ENCODE measurements at places on chromosomes 6 and 20. TPM values are rescaled to one million over a fixed set of nuclear protein-coding genes. Genes with fewer than 3 reads are reported as not detected.

DNA sequence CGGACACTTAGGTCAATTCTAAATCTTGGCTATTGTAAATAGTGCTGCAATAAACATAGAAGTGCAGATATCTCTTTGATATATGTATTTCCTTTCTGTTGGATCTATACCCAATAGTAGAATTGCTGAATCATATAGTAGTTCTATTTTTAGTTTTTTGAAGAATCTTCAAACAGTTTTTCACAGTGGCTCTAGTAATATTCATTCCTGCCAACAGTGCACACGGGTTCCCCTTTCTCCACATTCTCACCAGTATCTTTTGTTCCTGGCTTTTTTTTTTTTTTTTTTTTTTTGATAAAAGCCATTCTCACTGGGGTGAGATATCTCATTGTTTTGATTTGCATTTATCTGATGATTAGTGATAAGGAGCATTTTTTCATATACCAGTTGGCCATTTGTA lies 1.8 kb upstream of the FBXL4 start:
- no peak for DNase-seq

GRCh38 chr6:150261997-150262697 lies 106.7 kb upstream of the IYD start:
- no peak for DNase-seq

DNA sequence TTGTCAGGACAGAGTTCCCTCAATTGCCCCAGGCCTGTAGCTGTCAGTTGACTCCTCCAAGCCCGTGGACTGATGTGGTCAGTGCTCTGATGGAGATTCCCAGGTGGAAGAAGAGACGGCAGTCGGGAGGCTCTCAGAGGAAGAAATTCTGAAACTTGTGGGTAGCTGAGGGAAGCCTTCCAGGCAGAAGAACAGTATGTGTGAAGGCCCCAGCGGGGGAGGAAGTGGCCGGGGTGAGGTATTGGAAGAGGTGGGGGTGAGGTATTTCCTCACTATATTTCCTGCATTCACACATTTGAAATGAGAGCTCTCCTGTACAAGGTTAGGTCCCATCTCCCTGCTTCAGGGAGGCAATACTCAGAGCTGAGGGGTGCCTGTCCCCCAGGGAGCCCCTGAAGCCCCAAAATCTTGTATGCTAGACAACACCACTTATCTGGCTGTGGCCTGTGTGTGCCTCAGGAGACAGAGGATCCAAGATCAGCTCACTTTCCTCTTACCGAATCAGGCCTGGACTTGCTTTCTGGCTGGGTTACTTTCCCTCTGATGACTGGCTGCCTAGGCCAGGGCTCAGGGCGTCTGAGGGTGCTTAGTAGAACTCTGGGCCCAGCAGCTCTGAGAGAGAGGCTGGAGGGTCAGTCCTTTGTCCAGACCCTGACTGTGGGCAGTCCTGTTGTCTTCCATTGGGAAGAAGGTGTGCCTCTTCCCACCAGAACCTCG lies 49.3 kb upstream of the MYL9 start:
- DNase-seq = no peak

DNA sequence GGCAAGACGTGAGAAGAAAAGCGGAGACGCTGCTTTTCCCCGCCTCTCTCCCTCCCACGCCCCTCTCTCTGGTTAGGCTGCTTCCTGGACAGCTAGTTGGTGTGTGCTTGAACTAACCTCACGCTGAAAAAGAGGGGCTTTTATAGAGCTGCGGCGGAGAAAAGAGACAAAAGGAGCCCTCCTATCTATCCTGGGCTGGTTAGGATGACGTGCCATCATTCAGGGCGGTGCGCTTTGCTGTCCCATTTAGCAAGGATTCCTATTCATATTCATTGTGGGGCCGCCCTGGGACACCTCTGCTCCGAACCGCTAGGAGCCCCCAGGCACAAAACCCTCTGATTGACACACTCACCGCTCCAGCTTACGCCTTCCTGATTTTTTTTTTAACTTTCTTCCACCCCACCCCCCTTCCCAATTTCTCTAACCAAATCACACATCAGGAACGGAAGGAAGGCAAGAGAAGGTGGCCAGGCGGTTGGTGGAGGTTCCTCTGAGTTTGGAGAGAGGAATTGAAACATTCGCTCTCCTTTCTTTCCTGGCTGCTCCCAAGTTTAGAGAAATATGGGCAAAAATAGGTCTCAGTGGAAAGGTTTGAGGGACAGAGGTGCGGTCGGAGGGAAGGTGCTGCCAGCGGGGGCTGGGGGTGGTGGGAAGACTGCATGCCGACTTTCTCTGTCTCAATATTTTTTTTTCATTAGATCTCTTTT lies at the start of gene OLIG3:
Gene OLIG3 (minus strand): TSS at position 114 of the 707 bp plus-strand sequence. CDS start 224 bp downstream, outside the sequence.
- DNase-seq = no peak

Gene PXDC1
- polyA plus RNA-seq = 21.5 TPM

DNA sequence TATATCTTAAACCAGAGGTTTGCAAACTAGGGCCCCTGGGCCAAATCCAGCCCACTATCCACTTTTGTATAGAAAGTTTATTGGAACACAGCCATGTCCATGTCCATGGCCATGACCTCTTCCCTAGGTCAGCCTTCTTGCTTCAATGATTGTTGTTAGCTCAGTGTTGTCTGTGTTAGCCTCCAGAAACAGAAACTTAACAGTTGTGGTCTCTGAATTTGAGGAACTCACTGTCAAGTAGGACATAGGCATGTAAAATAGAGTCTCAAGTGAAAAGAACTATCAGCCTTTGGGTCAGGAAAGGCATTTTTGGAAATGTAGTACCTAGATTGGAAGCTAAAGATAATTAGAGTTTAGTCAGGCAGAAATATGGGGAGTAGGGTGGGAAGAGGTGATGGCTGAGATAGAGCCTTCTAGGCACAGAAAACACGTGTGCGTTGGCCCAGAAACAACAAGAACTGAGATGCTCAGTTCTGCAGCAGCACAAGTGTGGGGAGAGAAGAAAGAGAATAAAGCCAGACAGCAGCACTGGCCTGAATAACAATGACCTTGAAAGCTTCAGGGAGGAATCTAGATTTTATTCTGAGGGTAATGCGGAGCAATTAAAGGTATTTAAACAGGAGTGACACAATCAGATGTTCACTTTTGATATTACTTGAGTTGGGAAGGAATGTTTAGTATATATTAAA lies 87.0 kb upstream of the OLIG3 start:
- no peak for DNase-seq

GRCh38 chr6:16337295-16337975 lies 99.0 kb downstream of the GMPR start:
- peak; percentile 84 for DNase-seq

DNA sequence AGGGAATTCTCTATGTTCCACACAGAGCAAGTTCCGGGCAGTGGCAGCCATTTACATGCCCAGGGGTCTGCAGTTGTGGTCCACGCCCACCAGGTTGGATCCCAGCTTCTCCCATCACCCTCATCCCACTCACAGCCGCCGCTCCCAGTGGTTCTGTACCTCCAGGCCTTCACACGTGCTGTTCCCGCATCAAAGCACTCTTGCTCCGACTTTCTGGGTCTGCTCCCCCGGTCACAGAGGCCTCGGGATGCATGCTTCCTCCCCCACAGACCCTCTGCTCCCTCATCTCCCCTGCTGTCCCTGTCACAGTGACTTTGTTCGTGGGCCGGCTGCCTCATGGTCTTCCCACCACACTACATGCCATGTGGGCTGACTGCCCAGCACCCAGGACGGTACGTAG lies 332.5 kb downstream of the TAF4 start:
- no peak for DNase-seq

Gene PRKN
- 8.0 TPM for polyA plus RNA-seq

DNA sequence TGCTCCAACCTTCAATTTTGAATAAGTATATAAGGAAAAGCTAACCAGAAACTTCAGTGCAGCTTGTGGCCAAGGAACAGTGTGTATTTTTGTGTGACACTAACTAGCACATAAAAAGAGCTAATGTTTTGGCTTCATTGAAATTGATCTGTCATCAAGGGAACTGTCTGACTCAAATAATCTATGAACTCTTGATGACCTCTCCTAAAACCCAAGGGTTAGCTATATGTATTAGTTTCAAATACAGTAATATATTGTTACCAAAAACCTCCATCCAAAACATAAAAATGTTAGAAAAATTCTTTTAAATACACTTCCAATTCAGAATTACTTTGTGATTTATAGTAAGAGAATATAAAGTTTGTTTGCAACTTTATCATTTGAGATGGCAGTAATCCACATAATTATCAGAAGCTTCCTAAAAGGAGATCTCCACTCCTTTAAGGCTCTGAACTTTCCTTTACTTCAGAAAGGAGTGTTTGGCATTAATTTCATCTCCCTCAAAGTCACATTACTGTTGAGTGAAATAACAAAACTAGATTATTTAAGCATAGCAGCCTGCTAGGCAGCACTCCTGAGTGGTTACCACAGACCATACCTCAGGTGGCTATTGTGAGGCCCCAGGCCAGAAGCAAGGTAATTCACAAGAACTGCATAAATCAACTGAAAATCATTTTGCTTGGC lies 46.3 kb upstream of the HSF2 start:
- no peak for DNase-seq

- no peak for DNase-seq
Measured at GRCh38 chr20:5923493-5923892, 26.8 kb downstream of the TRMT6 start.

Gene KHDRBS2
- polyA plus RNA-seq = 2.0 TPM

Gene PTCRA
- 0.41 TPM for polyA plus RNA-seq

- DNase-seq = no peak
Measured at GRCh38 chr20:59015812-59016711, 3.2 kb upstream of the TUBB1 start.

Gene RHAG
- polyA plus RNA-seq = 1.6 TPM

Gene SLC13A3
- 32.4 TPM for polyA plus RNA-seq

DNA sequence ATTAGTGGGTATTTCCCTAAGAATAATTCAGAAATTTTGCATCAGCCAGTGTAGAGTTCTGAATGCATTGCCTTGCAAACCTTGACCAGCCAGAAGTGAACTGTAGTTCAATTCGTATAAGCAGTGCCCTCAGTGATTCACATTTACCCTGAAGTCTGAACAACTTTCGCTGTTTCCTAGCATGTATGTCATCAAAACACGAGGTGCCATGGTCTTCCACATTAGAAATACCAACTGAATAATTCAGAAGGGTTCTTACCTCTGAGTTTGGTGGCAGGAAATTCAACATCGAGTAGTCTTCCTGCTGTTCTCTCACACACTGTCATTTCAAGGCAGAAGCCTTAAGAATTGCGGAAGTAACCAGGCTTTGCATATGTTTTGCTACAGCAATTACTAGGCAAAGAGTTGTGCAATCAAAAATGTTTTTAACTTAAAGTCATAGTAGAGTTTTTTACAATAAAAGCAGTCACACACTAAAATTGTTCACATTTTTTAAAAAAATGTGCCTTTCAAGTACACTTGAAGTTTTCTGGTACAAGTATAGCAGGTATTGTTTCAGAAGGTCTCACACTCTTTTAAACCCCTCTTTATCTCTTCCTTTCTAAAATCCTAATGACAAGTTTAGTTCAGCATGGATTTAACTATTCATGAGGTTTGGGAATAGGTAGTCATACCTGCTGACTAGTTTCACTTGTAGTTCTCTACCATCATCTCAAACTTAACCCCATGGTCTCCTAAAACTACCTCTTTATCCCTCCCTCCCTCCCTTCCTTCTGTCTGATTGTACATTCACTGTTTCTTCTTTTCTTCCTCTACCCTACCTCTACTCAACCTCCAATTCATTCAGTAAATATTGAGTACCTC lies 118.3 kb downstream of the STXBP5 start:
- DNase-seq = no peak

DNA sequence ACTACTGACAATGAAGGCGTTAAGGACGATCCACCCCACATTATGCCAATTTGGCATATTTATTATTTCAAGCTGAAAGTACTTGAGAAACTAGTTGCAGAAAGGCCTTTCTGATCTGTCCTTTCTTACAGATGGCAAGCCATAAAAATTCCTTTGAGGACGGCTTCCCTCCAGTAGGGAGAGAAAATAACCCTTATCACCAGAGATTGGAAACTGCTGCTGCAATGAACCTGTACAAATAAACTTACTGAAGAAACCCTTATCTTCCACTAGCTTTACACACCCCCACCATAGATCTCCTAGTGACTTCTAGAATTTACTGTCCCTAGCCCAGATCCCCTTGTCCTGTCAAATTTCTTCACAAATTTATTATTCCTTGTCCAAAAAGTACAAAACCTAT lies 105.2 kb downstream of the MAP7 start:
- DNase-seq = no peak

- DNase-seq = no peak
Measured at GRCh38 chr6:108689272-108690161, 128.8 kb downstream of the FOXO3 start.
